Stimulated activated CD4-positive, alpha-beta T cell treated with anti-CD3 and anti-CD28 coated beads, Interleukin-1b, Interleukin-23, amount 100 ng/mL, for 48 hours (primary cell): ENCODE measurements at places on chromosomes 16 and 17.

DNA sequence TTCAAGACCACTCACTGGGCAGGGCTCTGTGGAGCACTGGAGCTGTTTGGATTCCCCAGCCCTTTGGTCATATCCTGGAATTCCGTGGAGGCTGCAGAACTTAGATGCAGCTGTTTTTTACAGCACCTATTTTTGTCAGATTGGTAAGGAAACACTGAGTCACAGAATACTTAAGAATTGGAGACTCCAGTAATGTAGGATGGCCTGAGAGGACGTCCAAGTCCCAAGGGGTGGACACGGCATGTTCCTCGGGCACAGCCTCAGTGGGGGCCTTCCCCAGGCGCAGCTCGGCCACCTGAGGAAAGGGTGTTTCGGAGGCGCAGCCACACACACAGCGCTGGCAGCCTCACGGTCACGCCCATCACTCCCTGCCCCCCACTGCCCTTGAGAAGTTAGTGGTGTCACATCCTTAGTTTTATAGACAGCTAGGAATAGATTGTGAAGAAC is 14.8 kb downstream of the PLD6 start:
- DNase-seq = no peak

- DNase-seq = no peak
Measured at GRCh38 chr16:24471561-24472350, 67.6 kb upstream of the RBBP6 start.

GRCh38 chr17:72362376-72363088 is 241.7 kb downstream of the SOX9 start:
- DNase-seq = no peak

DNA sequence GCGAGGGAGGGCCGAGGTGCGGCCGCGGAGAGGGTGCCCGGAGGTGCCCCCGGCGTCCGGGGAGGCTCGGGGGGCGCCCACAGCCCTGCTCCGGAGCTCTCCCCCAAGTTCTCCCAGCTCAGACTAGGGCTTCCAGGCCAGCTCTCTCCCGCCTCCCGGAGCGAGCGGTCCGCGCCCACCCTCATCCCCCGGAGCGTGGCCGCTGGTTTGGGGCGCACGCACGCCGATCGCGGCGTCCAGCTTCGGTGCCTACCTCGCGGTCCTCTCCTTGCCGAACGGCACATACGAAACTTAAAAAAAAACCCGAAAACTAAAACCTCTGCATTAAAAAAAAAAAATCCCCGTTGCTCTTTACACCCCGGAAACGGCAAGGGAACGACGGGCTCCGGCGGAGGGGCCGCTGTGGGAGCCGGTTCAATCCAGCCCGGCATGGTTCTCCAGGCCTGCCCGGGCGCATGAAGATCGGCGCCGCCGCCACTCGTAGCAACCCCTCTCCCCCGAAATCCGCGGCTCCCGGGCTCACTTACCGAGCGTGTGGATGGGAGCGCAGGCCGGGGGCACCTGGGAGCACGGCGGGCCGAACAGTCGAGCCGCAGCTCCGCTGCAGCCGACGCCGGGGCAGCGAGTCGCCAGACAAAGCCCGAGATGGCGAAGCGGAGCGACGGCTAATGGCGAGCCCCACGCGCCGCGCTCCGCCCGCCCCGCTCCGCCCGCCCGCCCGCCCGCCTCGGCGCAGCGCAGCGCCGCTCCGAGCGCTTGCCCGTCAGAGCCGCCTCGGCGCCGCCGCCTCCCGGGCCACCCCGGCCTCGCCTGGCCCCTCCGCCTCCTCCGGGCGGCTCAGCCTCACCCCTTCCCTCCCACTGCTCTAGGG is 973 bp upstream of the UBTF start:
- DNase-seq = peak; percentile 48

DNA sequence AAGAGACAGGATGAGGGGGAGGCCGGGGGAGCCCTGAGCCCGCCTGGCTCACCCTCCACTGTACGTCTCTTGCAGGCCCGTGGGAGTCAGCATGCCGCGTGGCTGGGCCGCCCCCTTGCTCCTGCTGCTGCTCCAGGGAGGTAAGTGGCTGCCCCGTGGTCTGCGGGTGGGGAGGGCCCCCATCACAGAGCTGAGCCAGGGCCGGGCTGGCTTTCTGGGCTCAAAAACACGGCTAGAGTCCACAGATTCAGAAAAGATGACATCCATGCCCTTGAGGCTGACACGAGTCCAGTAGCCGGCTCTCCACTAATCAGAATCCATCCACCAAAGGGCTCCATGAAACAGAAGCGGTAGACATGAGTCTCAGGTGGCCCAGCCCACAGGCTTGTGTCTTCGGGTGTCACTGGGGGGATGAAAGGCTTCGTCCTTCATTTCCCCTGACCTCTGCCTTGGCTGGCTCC is 28.0 kb downstream of the IL21R start:
- no peak for DNase-seq

DNA sequence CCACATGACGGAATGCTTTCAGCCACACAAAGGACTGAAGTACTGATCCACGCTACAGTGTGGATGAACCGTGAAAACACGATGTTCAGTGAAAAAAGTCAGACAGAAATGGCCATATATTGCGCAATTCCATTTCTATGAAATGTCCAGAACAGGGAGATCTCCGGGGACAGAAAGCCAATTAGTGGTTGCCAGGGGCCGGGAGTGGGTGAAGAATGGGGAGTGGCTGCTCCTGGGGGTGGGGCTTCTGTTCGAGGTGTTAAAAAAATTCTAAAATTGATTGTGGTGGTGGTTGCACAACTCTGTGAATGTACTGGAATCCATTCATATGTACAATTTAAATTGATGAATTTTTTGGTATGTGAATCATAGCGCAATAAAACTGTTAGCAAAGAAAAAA is 154.8 kb upstream of the HSBP1 start:
- no peak for DNase-seq

GRCh38 chr16:31193874-31194273 is 8.7 kb downstream of the PYCARD start:
- DNase-seq = no peak

DNA sequence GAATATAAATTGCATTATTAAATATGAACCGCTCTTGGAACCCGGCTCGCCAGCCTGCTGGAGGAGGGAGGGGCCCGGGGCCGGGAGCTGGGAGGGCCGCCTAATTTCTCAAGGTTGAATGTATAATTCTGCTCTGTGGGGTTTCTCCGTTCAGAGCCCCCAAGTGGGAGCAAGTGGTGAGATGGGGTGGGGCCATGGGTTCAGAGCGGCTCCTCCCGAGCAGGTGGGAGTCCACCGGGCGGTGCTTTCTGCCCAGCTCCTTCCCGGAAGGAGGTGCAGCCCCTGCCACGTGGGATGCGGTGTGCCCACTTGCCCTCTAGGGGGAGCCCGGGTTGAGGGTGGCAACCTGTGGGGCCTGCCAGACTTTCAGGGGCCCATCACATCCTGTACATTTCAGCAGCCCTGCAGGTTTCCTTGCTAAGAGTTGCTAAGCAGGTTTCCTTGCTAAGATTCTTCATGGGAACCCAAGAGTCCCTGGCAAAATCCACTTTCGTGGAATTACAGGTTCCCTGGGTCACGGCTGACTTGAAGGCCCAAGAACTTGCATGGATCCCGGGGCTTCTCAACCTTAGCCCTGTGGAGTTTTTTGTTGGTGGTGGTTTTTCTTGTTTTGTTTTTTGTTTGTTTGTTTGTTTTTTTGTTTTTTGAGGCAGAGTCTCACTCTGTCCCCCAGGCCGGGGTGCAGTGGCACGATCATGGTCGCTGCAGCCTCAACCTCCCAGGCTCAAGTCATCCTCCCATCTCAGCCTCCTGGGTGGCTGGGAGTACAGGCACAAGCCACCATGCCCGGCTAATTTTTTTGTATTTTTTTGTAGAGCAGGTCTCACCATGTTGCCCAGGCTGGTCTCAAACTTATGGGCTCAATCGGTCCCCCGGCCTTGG is 196.7 kb upstream of the GSE1 start:
- DNase-seq = peak; percentile 82

GRCh38 chr16:31464781-31465260 is 5.5 kb downstream of the ARMC5 start:
- no peak for DNase-seq

GRCh38 chr16:13056607-13057006 is 155.2 kb downstream of the SHISA9 start:
- no peak for DNase-seq

DNA sequence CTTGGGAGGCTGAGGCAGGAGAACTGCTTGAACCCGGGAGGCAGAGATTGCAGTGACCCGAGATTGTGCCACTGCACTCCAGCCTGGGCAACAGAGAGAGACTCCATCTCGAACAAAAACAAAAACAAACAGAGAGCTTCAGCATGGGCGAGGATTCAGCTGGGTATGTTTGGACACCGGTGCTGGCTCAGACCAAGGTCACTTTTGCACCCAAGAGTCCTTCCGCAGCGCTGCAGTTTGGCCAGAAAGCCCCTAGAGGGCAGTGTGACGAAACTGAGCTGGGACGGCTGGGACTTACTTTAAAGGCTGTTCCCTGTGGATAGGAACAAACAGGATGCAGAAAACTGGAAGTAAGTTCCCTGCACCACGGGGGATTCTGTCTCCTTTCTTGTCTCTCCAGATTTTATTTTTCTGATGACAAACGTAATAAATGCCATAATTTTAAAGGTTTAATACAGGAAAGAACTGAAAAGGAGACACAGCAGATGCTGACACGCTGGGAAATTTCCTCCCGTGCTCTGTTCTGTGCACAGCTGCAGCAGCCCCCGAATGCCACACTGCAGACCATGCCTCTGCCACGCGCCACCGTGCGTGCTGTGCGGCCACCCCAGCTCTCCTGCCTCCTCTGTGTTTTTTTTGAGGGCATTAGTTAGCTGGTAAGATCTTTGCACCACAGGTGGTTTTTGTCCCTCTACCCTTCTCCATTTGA is 25.2 kb upstream of the USP36 start:
- peak; percentile 52 for DNase-seq

DNA sequence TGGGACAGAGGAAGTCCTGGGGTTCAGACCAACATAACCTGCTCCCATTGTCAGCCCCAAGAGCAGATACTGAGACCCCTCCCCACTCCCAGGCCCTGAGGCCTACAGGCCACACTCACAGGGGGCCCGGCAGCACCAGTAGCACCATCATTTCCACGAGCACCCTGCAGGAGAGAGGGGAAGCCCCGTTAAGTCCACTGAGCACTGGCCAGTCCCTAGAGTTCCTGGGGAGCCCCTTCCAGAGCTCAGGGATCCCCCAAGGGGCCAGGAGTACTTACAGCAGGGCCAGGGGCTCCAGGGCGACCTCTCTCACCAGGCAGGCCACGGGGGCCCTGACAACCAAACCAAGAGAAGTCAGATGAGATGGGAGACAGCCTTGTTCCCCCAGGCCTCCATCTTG is 5.4 kb downstream of the COL1A1 start:
- no peak for DNase-seq

DNA sequence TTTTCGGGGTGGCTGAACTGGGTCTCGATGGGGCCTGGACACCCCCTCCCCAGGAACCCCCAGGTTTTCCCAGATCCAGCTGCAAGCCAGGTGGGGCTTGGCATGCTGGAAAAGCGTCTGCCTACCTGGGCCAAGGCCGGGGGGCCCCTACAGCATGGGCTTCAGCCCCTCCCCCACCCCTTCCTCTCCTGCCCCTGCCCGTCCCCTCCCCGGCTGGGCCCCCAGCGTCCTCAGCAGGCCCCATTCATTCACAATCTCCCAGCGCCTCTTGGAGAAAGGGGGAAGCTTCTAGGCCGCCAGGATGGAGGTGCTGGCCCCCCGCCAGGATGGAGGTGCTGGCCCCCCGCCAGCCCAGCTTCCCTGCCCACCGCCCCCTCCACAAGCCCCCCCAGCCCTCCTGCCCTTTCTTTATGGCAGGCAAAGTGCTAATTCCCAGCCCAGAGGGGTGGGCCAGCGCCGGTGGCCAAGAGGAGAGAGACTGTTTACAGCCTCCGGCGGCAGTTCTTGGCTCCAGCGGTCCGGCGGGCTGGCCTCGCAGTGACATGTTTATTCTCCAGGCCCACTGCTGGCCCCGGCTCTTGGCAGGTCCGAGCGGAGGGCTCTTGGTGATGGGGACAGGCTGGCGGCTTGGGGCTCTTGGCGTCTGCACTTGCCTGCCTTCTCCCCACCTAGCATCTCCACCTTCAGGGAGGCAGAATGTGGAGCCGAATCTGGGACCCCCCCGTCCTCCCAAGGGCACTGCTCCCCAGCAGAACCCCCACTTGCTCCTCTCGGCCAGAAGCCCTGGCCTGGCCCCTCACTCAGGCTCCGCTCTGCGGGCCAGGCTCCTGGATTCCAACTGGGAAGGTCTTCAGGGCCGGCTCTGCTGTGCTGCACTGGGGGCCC is 94.4 kb upstream of the CIBAR2 start:
- no peak for DNase-seq

- DNase-seq = peak; percentile 46
Measured at GRCh38 chr17:40317345-40317873, 8.4 kb downstream of the RARA start.

- no peak for DNase-seq
Measured at GRCh38 chr17:4587803-4588202, 3.5 kb downstream of the SMTNL2 start.

GRCh38 chr17:49224198-49224996 is 6.2 kb downstream of the PHOSPHO1 start:
- DNase-seq = peak; percentile 38

GRCh38 chr17:9444687-9445086 is 130.9 kb downstream of the STX8 start:
- DNase-seq = no peak

- no peak for DNase-seq
Measured at GRCh38 chr16:62034231-62035114, 1.8 kb downstream of the CDH8 start.

DNA sequence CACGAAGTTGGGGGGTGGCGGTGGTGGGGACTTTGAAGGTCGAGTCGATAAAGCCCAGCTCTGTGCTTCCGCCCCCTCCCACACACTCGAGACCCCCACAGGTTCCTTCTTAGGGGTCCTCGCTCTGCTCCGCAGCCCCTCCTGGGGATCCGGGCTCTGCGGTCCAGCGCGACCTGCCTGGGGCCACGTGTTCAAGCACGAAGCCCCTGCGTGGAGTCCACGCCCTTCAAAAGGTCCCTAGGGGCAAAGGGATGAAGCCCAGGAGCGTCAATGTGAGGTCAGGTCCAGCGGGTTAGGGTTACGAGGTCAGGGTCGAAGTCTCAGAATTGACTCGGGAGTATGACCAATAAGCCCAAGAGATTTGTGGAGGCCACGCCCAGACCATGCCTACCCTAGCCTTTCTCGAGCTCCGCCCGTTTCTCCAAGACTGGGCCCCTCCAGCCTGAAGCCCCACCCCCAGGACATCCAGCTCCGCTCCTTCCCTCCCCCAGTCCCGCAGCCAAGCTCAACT is 786 bp upstream of the CACNA1G start:
- DNase-seq = peak; percentile 41

GRCh38 chr17:79422236-79422635 is 188.6 kb downstream of the RBFOX3 start:
- no peak for DNase-seq

GRCh38 chr17:63760771-63761539 is 12.4 kb downstream of the CCDC47 start:
- DNase-seq = no peak

DNA sequence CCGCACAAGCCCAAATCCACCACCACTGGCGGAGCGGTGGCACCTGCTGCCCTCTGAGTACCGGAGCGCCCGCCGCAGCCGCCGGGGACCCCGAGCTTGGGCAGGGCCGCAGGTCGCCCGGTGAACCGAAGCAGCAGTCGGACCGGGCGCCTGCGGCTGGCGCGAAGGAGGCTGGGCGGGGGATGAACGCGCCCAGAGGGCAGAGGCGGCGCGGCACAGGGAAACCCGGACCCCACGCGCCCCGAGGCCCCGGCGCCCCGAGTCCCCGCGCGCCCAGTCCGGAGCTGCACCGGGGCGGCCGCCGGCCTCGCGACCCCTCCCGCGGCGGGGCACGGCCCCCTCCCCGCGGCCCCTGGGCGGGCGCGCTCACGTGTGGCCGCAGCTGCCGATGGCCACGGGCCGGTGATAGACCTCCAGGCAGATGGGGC is 393 bp downstream of the RNF166 start:
- DNase-seq = no peak
